ENCODE measurements at places on chromosomes 2 and 18.

- no peak for DNase-seq
These were observed 10.3 kb upstream of the SCG2 start for GRCh38 chr2:223612501-223612900.

GRCh38 chr2:220961143-220961860 is 610.8 kb downstream of the EPHA4 start:
- DNase-seq, result no peak

DNA sequence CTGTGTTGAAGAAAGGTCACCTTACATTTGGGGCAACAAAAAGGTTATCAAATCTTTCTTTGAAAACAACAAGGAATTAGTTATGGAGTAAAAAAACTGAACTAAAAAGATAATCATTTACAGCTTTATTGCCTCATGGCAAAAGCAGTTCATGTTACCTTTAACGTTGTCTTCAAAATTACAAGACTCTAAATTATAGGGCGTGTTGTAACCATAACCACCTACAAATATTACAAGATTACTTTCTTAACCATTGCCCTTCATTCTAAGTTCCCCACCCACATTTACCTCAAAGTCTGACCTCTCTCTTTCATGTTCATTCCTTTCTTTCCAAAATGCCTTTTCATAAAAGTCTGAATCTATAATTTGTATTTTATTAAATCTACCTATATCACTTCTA is 74.6 kb upstream of the LRATD1 start:
- DNase-seq, result no peak

- no peak for DNase-seq
These were observed 1101.4 kb downstream of the CBLN2 start for GRCh38 chr18:71442731-71443141.

GRCh38 chr2:68862889-68863288 is 8.3 kb downstream of the BMP10 start:
- no peak for DNase-seq
